ENCODE measurements at places on chromosomes 6 and 20. TPM values are rescaled to one million over a fixed set of nuclear protein-coding genes. Genes with fewer than 3 reads are reported as not detected.

The C6orf132 gene
- total RNA-seq = 0.72 TPM

The C20orf141 gene
- total RNA-seq = not detected

The NINL gene
- 3.6 TPM for total RNA-seq

The FBXL4 gene
- 16.1 TPM for total RNA-seq

DNA sequence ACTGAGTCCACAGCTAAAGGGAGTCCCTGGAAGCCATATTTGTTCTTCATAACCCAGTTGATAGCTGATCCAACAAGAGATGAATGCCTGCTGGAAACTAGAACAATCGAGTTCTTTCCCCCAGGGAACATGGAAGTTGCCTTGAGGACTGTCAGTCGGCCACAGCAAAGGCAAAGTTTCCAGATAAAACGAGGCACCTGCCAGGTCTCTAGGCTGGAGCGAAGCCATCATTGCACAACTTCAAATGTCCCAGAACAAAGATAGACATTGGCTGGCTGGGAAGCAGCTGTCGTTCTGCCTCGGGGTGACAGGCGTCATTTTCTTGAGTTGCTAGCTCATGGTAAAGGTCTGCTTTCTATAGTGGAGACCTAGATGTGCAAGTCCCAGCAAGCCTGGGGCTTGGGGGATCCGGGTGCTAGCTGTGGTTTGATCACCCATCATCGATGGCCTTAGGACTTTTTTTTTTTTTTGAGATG is 184.4 kb upstream of the ZNF217 start:
- DNase-seq = no peak

- no peak for DNase-seq
Observed at GRCh38 chr20:4829514-4830215, 108.0 kb downstream of the PRND start.

- DNase-seq = peak; percentile 8
Observed at GRCh38 chr6:54910431-54910884, 63.9 kb downstream of the FAM83B start.

- no peak for DNase-seq
Observed at GRCh38 chr6:144327081-144327480, 41.9 kb downstream of the UTRN start.

DNA sequence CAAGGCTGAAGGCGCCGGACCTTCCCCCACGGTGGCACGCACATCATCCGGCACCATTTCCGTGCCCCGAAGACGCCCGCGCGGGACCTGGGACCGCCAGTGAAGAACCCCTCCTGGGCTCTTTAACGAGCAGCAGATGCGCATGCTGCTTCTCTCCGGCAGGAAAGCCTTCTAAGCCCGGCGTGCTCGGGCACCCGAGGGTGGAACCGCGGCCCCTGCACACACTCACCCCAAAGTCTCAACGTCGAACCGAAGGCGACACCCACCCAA is 240 bp downstream of the FOXQ1 start:
- no peak for DNase-seq

- DNase-seq = no peak
Observed at GRCh38 chr20:24667689-24668383, 198.4 kb downstream of the SYNDIG1 start.

DNA sequence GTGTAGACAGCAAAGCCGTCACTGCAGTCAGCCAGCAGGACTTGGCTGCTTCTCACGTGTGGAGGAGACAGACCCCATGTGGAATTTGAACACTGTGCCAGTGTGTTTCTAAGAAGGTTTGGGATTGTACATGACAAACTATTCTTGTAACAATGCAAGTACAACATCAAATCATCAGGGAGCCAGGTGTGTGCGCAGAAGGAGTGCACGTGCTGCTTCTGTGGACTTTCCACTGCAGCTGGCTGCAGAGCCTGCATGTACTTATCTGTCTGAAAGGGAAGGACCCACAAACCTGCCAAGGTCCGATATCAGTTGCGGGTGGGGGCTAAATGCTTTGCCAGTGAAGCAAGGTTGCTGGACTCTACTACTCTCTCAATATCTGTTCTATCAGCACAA is 211.6 kb downstream of the WDR27 start:
- DNase-seq = no peak

DNA sequence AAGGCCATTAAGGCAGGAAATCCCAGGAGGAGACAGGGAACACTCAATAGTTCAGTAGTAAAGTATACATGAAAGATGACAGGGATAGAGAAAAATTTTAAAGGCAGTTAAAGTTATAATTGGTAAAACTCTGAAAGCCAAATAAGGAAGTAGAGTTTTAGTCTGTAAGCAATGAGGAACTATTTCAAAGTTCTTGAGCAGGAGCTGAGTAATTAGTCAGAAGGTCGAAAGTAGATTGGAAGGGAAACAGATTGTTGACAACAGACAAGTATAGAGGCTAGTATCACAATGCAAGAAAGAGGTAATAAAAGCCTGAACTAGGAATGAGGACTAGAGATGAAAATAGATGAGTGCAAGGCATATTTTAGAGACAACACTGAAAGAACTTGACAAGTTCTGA is 150.3 kb downstream of the CDK19 start:
- peak; percentile 53 for DNase-seq

Data from IMR-90 (cell line).